ENCODE measurements at places on chromosomes 6 and 20.

DNA sequence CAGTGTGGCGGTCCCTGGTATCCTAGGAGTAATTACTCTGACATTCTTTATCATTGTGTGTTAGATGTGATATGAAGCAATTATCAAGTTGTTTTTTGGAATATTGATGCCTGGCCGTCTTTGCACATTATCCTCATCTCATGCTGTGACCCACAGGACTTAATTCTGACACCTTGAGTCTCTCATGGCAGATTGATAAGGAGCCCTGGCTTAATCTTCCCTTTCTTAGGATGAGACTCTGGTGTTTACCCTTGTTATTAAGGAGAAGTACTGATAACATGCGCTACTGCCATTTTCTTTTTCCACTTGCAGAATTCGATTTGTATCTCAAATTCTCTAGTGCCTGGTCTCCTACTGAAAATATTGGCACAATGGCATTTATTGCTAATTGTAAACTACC, 980.2 kb downstream of the KIF16B start:
- H3K27me3 ChIP-seq: no peaks in the 10 kb centered on the region
- H3K36me3 ChIP-seq: no peaks in the 10 kb centered on the region
- no peak overlapping the region for H3K27ac ChIP-seq
- no peak overlapping the region for H3K4me3 ChIP-seq

DNA sequence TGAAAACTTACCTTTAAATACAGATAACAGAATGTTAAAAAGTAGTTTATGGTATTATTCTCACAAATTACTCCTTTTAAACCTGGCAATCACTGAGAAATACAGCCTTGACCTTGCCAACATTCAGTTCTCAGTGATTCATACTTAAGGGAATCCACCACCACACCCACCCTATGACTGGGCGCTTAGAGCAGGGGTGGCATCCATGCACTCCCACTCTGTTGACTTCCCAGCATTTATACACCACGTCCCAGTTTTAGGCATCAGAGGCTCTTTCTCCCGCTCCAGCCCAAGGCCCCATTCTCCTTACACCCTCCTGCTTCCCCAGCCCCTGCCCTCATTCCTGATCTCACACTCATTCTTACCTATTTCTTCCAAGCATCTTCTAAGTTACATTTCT, 16.3 kb downstream of the TRAF3IP2 start:
- H3K36me3 ChIP-seq: peaks cover 30% of the 10 kb centered on the region
- H3K4me1 ChIP-seq: peaks cover 9% of the 10 kb centered on the region
- no peak overlapping the region for H3K27ac ChIP-seq
- no peak overlapping the region for H3K4me3 ChIP-seq
- DNase-seq: no peak
- no peaks in the 10 kb centered on the region for H3K27me3 ChIP-seq

- peaks cover 8% of the 10 kb centered on the region for H3K27me3 ChIP-seq
- H3K4me1 ChIP-seq: no peaks in the 10 kb centered on the region
- no peak overlapping the region for H3K4me3 ChIP-seq
- no peak overlapping the region for H3K27ac ChIP-seq
- no peaks in the 10 kb centered on the region for H3K36me3 ChIP-seq
- DNase-seq: no peak
These were observed 71.3 kb upstream of the SALL4 start for GRCh38 chr20:51873652-51874051.

DNA sequence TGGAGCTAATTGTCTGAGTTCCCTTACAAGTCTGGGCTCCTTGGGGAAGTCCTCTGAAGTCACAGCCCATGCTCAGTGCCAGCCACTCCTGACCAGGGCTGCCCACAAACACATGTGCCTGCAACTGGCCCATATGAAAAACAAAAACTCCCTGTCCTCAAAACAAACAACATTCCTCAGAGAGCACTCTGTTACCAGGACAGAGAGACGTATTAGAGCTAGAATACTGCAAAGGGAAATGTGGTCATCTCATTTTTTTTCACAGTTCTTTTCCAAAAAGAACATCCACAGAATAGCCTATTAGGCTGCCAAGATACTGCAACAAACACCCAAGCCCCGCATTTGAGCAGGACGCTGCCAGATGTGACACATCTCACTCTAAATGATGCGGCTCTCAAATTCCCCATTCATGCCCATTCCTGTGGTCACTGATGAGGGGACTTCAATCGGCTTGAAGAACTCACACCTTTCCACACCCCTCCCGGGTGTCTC, 71.1 kb downstream of the SLC22A23 start:
- no peaks in the 10 kb centered on the region for H3K36me3 ChIP-seq
- no peak overlapping the region for H3K4me3 ChIP-seq
- no peaks in the 10 kb centered on the region for H3K4me1 ChIP-seq
- H3K27ac ChIP-seq: no peak overlapping the region

- H3K36me3 ChIP-seq: no peaks in the 10 kb centered on the region
- no peak overlapping the region for H3K27ac ChIP-seq
- no peak for DNase-seq
- H3K4me3 ChIP-seq: no peak overlapping the region
- no peaks in the 10 kb centered on the region for H3K27me3 ChIP-seq
These were observed 382.8 kb downstream of the CDH26 start for GRCh38 chr20:60341062-60341461.

GRCh38 chr20:20297181-20297580, 70.7 kb upstream of the INSM1 start:
- H3K36me3 ChIP-seq: no peaks in the 10 kb centered on the region
- no peak overlapping the region for H3K4me3 ChIP-seq
- no peak for DNase-seq

DNA sequence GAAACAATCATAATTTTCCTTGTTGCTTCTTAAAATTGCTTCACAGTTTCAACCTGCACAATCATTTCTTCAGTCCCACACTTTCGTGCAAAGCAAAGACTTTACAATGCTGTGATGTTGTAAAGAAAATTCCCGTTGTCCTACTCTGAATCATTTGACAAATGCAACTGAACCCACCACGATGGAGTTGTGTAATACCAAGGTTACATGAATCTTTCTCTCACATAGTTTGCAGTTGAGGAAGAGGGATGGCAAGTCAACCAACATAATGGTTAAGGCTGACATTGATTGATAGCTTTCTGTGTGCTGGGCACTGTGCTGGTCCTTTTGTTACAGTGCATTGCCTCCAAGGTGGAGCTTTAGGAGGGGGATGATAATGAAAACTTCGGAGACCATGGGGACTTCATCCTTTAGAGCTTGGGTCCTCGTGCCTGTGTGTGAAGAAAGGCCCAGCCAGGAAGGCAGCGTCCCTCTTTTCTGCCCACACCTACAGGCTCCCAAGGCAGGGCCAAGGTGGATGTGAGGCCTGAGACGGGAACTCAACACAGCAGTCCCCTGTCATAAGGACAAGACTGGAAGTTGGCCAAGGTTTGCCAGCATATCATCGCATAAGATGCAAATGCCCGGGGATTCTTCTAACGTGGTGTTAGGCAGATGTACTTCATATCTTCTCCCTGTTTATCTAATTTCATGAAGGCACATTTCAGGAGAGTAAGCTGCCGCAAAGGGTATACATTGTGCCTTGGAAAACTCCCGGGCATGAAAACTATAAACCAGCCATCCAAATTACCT, 96.9 kb downstream of the LY86 start:
- no peak for DNase-seq
- H3K36me3 ChIP-seq: peaks cover 18% of the 10 kb centered on the region
- H3K27me3 ChIP-seq: no peaks in the 10 kb centered on the region
- no peak overlapping the region for H3K27ac ChIP-seq

DNA sequence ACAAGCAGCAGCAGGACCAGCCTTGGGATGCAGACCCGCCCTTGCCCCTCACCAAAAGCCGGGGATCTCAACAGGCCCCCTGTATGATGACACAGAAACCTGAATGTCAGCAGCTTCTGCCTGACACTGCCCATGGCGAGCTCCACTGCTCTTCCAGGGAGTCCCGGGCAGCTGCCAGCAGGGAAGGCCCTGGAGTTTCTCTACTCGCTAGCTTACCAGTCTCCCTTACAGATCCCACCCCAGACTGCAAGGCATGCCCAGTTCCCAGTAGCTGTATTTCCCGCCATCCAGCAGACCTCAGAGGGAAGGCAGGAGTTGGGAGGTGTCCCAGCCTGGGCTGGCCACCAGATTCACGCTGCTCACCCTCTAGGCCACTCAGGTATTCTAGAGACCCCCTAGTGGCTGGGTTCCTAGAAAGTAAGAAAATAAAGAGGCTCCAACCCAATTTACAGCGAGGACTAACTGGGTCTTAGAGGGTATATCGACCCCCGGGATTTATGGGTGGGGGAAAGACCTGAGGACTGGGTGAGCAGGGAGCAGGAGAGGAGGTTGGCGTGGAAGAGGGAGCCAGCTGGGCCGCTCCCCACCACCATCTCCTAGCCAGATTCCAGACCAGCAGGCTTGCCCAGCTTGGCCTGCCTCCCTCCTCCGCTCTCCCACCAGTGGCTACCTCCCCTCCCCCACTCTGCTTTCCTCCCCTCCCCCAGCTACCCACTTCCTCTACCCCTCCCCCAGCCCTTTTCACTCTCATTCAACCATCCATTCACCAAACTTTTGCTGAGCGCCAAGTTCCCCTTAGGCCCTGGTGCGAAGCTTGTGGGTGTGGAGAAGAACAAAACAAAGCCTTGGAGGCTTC, 9.7 kb upstream of the HMGA1 start:
- H3K27ac ChIP-seq: no peak overlapping the region
- peaks cover 42% of the 10 kb centered on the region for H3K4me1 ChIP-seq
- no peaks in the 10 kb centered on the region for H3K36me3 ChIP-seq
- no peaks in the 10 kb centered on the region for H3K27me3 ChIP-seq
- H3K4me3 ChIP-seq: no peak overlapping the region

DNA sequence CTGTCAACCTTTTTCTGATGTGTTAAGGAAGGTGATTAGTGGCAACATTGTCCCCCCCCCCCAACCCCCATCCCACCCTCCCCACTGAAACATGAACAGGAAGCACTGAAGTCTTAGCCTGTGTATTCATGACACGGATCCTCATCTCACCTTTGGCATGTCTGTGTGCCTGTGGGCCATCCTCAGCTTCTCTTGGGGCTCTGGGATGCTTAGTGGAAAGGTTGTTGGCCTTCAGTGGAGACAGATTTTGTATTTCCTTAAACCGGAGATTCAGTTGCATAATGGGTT, 93.6 kb downstream of the RREB1 start:
- no peak overlapping the region for H3K4me3 ChIP-seq
- H3K36me3 ChIP-seq: peaks cover 39% of the 10 kb centered on the region
- no peak for DNase-seq
- H3K4me1 ChIP-seq: peaks cover 20% of the 10 kb centered on the region
- no peaks in the 10 kb centered on the region for H3K27me3 ChIP-seq

GRCh38 chr6:126377594-126378153, 37.8 kb downstream of the CENPW start:
- DNase-seq: no peak
- no peak overlapping the region for H3K27ac ChIP-seq
- no peaks in the 10 kb centered on the region for H3K27me3 ChIP-seq
- no peaks in the 10 kb centered on the region for H3K36me3 ChIP-seq
- H3K4me3 ChIP-seq: no peak overlapping the region
